ENCODE measurements at places on chromosomes 7 and 10.

- no peak for DNase-seq
Measured at GRCh38 chr7:45583296-45583695, 9.1 kb downstream of the ADCY1 start.

- DNase-seq, result no peak
Measured at GRCh38 chr7:22627136-22627535, 99.9 kb upstream of the IL6 start.

DNA sequence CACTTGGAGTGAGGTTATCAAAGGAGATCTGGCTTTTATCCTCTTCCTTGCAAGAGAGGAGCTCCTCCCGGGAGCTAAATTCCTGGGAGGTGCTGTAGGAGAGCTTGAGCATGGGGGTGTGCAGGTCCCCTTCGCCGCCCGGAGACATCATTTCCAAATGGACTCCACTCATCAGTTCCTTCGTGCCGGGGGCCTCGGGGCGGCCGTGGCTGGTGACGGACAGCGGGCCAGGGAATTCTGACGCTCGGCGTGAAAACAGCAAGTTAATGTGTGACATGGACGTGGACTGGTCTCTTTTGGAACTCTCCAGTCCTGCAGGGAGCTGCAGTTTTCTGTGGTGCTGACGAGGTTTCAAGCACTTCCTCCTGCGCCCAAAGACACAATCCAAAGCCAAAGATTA lies 45.7 kb upstream of the NMT2 start:
- no peak for DNase-seq

DNA sequence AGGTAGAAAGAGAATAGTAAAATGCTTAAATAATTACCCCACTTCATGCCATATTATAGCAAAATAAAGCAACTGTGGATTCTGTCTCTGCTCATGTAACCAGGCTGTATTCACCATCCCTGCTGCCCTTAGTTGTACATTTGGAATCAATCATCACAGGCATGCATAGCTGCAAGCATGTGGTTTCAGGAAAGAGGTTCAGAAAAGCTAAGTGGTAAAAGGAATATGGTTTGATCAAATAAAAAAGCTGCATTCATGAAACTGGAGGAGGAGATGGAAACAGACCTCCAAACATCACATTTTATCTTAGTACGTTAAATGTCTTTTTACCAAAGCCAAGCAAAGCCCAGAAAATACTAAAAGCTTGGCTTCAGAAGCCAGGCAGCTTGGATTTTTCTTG lies 81.3 kb downstream of the ADAM22 start:
- DNase-seq, result no peak

GRCh38 chr7:89845952-89846351 lies 308.3 kb upstream of the STEAP1 start:
- no peak for DNase-seq

DNA sequence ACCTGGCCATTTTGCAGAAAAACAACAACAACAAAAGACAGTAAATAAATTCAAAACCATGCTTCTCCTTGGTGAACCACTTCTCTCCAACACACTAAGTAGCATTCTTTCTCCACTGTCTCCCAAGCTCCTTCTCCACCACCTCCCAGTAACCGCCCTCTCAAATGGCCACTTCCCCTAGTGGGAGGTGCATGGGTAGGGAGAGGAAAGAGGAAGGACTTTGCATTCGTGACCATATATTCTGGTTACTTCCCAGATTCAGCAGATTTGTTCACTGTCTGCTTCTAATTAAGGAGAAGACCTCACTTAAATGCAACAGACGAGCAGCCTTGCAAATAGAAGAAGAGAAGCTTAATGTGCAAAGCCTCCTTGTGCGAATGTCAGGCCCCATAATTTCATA lies 166.8 kb downstream of the SORCS1 start:
- DNase-seq, result no peak

DNA sequence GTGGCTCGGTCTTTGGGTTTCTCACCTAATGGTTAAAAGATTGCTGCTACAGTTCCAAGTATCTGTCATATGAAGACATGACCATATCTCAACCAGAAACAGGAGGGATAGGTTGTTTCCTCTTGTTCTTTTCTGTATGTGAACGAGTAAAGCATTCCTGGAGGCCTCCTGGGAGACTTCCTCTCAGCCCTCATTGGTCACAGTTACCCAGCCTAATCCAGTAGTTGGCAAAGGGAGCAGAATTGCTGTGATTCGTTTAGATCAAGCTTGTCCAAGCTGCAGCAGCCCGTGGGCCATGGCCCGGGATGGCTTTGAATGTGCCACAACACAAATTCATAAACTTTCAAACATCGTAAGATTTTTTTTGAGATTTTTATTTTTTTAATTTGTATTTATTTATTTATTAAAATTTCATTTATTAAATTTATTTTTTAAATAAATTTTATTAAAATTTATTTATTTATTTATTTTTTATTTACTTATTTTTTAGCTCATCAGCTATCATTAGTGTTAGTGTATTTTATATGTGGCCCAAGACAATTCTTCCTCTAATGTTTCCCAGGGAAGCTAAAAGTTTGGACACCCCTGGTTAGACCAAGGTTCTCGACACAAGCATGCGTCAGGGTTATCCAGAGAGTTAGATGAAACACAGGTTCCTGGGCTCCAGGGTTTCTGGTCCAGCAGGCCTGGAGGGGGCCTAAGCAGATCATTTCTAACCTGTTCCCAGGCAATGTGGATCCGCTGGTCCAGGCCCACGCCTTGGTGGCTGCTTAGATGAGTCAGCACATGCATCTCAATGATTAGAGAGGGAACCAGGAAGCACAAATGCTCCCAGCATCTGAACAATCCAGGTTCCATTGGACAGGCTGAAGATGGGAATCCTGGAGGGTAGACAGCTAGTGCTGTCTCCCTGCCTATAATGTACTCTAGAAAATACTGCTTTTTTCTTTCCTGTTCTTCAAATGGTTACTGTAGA lies 25.6 kb downstream of the CDC123 start:
- no peak for DNase-seq

GRCh38 chr7:43148161-43148731 lies 35.8 kb downstream of the HECW1 start:
- DNase-seq, result peak; percentile 29

- no peak for DNase-seq
Measured at GRCh38 chr10:27500886-27501285, 3.2 kb upstream of the RAB18 start.

DNA sequence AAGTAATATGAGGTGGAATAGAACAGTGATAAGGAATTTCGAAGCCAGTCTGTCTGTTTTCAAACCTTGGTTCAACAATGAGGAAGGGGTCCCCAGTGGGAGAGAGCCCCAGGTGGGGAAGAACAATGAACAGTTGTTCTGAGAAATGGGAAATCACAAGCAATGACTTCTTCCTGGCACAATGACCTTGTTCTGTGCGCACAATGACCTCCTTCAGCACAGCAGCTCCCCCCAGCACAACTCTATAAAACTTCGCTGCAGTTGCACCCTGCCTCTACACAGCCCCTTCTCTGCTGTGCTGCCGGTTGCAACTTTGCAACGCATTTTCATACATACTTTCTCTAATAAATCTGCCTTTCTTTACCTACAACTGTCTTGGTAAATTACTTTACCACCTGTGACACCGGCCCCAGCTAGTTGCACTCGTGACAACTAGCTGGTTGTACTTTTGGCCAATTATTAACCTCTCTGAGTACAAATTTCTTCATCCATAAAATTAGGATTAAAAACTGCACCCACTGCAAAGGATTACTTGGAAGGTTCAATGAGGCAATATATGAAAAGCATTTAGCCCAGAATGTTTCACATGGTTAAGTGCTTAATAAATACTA lies 40.5 kb downstream of the ASB4 start:
- no peak for DNase-seq

All from HCEC 1CT (cell line).